HT-29 (cell line): ENCODE measurements at places on chromosomes 16 and 17. TPM values are rescaled to one million over a fixed set of nuclear protein-coding genes. Genes with fewer than 3 reads are reported as not detected.

DNA sequence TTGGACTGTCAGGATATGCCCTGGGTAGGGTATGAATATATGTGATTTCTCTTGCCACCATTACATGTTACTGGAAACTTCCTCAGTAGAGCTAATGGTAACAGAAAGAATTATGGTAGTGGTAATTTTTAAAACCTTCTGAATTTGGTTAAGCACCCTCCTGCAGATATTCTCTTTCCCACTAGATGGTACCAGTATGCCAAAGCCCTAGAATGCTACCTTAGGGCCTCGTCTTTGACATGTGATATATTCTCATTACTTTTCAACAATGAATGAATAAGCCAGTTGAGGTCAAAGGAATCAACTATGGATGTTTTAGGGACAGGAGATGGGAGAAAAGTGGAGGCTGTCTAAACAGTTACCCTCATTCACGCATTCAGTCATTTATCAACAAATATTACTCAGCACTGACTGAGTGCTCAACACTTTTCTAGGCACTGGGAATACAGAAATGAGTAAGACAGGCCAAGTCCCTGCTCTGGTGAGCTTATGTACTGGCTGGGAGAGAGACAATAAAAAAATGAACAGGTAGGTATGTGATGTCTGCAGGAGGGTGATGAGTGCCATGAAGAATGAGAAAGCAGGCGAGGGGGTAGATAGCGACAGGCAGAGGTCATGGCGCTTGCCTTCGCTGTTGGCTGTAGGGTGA, 14.7 kb downstream of the CDH13 start:
- peak; percentile 4 for DNase-seq

The NECAB2 gene
- 0.10 TPM in 1 of 2 replicates, not detected in the other for total RNA-seq

DNA sequence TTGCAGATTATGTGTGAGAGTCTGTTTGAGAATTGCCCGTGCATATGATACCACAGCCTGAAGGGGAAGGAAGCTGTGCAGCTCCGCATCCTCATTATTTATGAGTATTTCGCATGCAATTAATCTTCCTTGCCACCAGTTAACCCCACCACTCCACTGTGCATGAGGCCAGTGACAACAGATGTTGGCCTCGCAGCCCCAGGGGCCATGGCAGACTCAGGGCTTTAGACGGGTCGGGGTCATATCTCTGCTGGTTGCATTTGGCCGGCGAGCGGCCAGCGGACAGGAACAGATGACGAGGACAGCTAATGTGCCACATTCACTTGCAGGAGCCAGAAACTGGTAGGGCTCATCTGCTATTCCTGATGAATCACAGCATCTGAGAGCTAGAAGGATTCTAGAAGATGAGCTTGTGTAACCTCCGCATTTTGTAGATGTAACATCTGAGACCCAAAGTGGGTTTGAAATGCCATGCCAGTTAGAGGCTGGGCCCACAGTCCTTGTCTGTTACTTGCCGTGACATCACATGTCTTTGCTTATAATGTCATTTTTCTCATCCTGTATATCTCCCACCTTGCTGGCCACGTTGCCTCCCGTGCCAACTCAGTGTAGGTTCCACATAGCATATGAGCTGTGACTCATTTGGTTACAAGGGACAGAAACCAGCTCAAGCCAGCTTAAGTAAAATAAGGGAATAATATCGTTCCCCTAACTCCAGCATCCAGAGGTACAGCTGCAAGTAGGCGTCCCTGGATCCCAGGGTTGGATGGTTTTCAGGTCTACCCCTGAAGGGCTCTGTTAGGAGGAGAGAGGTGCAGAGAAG, 137.2 kb downstream of the SNX29 start:
- DNase-seq, result no peak

GRCh38 chr16:68436581-68436980, 11.7 kb downstream of the SMPD3 start:
- peak; percentile 52 for DNase-seq

GRCh38 chr16:58882292-58882691, 148.2 kb upstream of the GOT2 start:
- DNase-seq, result no peak

GRCh38 chr16:57192720-57193486, 6.8 kb downstream of the RSPRY1 start:
- no peak for DNase-seq

The PLCG2 gene
- 1.6 and 3.0 TPM in 2 replicates for total RNA-seq

DNA sequence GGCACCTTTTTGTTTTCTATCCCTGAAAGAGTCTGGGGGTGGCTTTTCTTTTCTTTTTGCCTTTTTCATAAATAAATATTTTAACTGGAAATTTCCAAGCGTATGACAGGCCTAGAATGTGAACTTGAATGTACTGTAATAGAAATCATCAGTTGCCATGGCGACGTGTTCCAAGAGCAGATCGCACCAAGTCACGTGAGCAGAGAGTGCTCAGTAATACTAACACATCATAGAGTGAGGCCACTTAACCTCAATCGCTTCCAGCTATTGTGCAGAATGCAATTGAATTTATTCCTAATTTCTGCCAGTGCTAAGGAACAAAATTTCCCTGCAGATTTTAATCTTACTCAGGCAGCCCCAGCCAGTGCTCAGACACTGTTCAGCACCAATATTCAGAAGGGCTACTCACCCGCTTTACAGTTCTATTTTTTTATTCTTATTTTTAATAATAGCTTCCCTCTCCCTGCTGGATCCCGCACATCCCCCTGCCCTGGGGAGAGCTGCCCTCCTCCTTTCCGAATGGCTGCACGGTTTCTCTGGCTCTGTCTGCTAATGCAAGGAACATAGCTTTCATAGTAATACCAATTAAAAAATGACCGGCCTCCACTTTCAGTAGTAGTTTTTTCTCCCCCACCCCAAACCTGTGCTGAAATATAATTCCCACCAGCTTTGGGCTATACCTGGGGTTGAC, 26.2 kb upstream of the PMFBP1 start:
- no peak for DNase-seq

GRCh38 chr17:17088086-17088485, 45.8 kb downstream of the MPRIP start:
- DNase-seq, result no peak

DNA sequence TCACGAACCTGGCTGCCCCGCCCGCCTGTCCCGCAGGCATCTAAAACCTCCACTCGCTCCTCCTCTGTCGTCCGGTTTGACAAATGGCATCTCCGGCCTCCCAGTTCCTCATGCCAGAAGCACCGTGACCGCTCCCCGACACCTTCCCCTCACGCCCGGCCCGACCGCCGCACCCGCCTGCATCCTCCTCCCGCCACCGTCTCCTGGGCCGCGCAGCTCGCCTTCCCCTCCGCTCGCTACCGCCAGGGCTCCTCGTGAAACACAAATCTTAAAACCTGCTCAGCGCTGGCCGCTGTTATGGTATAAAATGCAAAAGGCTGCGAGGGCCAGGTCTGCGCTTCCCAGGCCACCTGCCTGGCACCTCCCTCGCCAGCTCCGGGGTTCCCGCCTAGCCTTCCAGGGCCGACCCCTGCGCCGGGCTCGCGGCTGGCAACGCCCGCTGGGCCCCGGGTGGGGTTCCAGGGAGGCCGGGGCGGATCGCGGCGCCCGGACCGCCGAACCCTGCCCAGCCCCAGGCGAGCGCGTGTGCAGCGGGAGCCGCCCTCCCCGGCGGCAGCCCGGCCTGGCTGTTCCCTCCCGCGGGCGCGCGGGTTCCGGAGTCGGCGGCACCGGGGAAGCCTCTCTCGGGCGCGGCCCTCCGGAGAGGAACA, 488 bp downstream of the SPSB3 start:
- DNase-seq, result peak; percentile 56

The OTOP2 gene
- total RNA-seq, result not detected in 2 replicates
